NCI-H146 (cell line): ENCODE measurements at places on chromosomes 13 and 19.
A peak's percentile ranks its signal among the peaks of the same experiment; 100 is the strongest.

GRCh38 chr13:41193919-41194824 lies at the start of gene KBTBD7:
Gene KBTBD7, minus strand, starts transcription at chr13:41194569. Its CDS starts 312 bp downstream, at chr13:41194257.
- DNase-seq = peak; percentile 92

GRCh38 chr19:10378124-10378523 lies 2.2 kb downstream of the TYK2 start:
- no peak for DNase-seq

- no peak for DNase-seq
Measured at GRCh38 chr13:85685436-85685835, 113.8 kb downstream of the SLITRK6 start.

GRCh38 chr19:7928334-7928706 lies 2.4 kb upstream of the CTXN1 start:
- DNase-seq = no peak

- DNase-seq = no peak
Measured at GRCh38 chr19:18967358-18968146, 26.5 kb upstream of the HOMER3 start.

- DNase-seq = no peak
Measured at GRCh38 chr13:22162889-22163288, 492.0 kb downstream of the FGF9 start.

DNA sequence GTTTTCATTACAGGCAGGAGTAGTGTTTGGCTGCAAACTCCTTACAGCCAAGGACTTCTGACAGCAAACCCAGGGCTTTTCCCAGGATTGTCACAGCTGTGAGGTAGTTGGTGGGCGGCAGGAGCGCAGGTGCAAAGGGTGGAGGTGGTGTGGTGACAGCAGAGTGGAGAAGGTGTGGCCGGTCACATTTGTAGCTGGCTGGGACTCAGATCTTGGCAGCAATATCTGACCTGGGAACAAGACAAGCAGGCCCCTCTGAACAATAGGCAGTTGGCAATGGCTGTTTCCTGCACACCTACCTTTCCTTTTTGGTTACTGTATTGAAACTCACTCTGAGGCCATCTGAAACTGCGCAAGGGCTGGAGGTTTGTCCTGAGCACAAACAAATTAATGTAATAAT lies 327.3 kb downstream of the COG6 start:
- no peak for DNase-seq

DNA sequence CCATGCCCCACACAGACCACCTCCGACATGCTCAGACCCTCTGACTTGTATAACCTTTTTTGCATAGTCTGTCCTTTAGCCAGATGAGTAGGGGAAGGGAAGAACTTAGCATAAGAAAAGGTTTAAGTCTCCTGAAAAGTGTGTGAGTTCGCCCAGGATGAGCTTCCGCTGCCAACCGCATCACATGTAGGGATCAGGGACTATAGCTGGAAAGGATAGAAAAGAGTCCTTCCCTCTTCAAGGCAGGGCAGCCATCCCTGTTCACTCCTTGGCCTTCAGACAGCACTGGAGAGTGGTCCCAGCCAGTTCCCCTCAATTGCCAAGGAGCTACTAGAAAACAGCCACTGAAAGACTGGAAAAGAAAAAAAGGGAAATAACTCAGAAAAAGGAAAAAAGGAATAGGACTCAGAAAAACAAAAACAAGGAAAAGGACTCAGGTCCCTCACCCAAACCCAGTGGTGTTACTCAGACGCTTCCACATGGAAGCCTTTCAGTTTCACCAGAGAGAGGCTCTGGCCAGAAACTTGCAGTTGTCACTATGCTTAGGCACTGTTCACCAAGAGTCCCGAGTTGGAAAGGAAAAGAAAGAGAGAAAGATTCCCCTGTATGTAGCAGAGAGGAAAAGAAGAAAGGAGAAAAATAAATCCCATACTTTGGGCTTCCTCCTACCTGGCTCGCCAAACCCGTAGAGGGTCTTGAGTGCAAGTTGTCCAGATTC lies 5.6 kb upstream of the TM9SF2 start:
- no peak for DNase-seq

GRCh38 chr13:79119578-79120107 lies 286.4 kb downstream of the RBM26 start:
- no peak for DNase-seq

- DNase-seq = peak; percentile 42
Measured at GRCh38 chr19:39053276-39054090, 21.1 kb upstream of the FBXO27 start.

- DNase-seq = no peak
Measured at GRCh38 chr13:27965343-27965739, 3.8 kb downstream of the CDX2 start.

GRCh38 chr19:39098365-39099269 lies 14.4 kb downstream of the ACP7 start:
- no peak for DNase-seq

GRCh38 chr13:63851526-63851925 lies 2435.9 kb upstream of the PCDH20 start:
- no peak for DNase-seq

GRCh38 chr13:36158611-36159010 lies 27.4 kb upstream of the DCLK1 start:
- no peak for DNase-seq

GRCh38 chr13:105058517-105058916 lies 1476.9 kb downstream of the EFNB2 start:
- no peak for DNase-seq

GRCh38 chr13:61592489-61592888 lies 176.8 kb upstream of the PCDH20 start:
- DNase-seq = no peak

DNA sequence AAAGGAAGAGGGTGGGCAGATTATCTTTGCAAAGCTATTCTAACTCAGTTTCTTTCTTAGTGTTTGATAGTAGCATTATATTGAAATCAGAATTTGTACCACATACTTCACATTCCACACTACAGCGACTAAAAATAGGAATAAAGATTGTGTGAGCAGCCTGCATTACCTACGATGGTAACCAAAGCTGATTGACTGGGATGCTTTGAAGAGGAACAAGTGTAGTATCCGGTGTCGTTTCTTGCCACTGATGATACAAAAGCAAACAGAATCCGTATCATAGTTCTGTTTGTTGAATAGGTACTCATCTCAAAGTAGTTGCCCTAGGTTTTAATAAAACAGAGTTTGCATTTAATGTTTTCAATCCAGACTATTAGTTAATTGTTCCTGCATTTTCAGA lies 51.2 kb downstream of the FLT3 start:
- DNase-seq = no peak

GRCh38 chr13:28559636-28560259 lies 64.8 kb upstream of the FLT1 start:
- DNase-seq = no peak

GRCh38 chr13:40504641-40505040 lies 161.8 kb downstream of the FOXO1 start:
- no peak for DNase-seq

DNA sequence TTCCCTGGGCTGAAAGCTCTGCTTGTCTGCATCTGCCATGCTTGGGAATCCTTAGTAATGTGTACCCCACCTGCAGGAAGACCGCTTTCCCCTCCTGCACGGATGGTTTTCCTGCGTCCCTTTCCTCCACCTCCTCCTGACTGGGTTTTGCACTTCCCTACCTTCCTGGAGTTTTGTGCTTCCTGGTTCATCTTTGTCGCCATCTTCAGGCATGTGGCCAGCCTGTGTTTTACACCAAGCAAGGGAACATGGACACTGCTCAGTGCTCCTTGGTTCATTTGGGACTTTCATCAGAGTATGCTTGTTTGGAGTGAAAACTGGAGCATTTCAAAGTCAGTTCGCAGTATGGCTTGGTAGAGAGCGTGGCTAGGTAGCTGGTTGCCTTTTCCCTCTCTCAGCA lies 30.7 kb downstream of the ERICH6B start:
- no peak for DNase-seq

- DNase-seq = no peak
Measured at GRCh38 chr19:17550076-17550667, 5.3 kb upstream of the COLGALT1 start.

GRCh38 chr13:97234236-97234635 lies 12.1 kb downstream of the MBNL2 start:
- no peak for DNase-seq

GRCh38 chr13:84139561-84140158 lies 257.4 kb upstream of the SLITRK1 start:
- no peak for DNase-seq

GRCh38 chr19:53156850-53157249 lies 2.0 kb downstream of the ZNF347 start:
- DNase-seq = no peak

DNA sequence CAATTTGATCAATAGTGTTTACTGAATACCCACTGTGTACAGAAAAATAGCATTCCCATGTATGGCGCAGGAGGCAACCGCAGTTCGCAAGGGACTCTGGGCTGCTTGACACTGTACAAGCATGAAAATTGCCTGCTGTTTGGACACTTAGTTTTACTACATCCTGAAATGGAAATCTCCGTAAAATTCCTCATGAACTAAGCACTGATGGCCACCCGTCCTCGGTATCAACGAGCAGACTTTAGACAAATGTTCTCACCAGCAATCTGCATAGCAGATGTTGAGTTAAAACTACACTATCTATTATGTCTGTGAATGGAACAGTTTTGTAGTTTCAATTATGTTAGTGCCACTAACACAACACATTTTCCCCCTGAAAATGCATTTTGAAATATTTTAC lies 294.7 kb downstream of the DCLK1 start:
- no peak for DNase-seq

DNA sequence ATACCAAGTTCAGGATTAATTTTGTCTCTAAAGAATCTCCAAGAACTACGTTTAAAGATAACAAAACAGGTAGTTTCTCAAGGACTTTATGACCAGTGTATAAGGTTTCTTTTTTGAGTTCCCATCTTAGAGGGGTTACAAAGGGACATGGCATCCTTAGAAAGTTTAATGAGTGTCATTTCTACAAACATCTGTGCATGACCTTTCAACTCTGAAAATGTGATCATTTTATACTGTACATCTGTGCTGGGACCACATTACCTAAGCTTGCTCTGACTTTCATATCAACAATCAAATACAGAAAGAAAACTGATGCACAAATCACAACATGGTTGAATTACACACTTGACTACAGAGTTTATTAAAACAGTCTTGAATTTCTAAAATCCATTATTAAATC lies 37.1 kb downstream of the KLF12 start:
- no peak for DNase-seq

GRCh38 chr13:37273836-37274235 lies 168.4 kb upstream of the CSNK1A1L start:
- DNase-seq = no peak

DNA sequence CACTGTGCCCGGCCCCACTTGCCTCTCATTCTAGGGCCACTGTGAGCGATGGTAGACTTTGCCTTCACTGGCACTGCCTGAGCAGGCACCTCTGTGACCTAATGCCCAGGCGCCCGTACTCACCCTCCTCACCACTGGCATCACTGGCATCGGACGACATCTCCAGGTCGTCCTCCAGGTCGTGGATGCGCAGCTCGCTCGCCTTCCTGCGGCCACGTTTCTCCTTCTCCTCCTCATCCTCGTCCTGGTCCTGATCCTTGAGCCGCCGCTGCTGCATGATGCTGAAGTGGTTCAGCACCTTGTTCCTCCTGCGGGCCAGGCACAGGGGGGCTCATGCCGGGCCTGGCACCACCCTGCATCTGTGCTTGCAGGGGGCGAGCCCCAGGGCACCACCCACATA lies 7.5 kb upstream of the PSPN start:
- no peak for DNase-seq

DNA sequence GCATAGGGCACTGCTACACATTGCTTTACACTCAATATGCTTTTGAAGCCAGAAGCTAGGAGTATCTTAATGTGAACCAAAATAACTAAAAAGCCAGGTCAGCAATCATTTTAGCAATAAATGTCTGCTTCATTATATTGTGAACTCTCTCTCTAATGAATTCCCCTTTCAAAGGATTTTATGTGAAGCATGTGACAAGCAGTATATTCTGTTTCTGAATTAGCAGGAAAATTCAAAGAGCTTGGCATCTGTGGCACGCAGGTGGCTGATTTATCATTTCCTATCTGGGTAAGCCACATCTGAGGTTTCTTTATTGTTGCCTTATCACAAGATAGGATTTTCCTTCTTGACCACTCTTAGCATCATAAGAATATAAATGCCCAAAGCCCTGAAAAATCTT lies 56.8 kb upstream of the KLF12 start:
- no peak for DNase-seq

DNA sequence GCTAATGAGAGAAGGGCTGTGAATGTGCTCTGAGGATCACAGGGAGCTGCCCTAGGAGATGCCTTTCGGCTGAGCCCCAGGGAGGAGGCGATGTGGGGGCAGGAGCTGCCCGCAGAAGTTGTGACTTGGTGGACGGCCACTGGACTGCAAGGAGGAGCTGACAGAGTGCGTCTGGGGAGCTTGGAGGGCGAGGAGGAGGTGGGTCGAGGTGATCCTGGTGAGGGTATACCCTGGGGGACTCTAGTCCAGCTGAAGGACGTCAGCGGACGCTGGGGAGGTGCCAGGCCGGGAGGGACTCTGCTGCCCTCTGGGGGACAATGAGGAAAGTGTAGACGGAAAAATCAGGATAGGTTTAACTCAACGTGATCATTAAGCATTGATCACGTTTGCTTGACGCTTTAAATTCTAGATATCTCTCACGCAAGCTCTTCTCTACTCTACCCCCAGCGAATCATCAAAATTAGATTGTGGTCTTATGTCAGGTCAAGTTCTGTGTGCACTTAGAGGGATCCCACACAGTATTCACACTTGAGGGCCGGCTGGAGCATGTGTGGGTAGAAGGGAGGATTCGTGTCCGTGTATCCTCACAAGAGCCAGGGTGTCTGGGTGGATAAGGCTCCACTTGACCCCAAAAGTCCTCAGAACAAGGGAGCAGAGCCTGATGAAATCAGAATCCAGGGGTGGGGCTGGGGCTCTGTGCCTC lies 3.3 kb upstream of the CEACAM7 start:
- DNase-seq = peak; percentile 30

DNA sequence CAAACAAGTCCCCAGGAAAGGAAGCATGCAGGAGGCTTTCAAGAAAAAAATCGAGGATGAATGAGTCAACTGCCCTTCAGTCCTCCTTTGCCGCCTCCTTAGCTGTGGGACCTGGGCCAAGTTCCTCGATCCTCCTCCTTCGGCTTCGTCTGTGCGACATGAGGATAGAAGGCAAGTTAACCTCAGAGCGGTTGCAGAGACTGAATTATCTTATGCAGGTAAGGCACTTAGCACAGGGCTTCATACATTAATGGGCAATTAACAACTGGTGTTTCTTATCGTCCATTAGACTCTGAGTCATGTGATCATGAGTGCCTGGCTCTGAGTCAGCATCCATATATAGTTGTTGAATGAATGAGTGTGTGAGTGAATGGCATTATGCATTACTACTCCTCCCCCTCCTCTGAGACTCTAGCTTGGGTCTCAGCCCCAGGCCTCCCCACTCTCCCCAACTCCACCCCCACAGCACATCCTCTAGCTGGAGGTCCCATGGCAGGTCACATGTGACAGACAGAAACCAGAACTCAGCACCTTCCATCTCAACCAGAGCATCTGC lies 1.6 kb upstream of the TTC9B start:
- no peak for DNase-seq

GRCh38 chr19:29479941-29480340 lies 45.9 kb upstream of the VSTM2B start:
- no peak for DNase-seq

DNA sequence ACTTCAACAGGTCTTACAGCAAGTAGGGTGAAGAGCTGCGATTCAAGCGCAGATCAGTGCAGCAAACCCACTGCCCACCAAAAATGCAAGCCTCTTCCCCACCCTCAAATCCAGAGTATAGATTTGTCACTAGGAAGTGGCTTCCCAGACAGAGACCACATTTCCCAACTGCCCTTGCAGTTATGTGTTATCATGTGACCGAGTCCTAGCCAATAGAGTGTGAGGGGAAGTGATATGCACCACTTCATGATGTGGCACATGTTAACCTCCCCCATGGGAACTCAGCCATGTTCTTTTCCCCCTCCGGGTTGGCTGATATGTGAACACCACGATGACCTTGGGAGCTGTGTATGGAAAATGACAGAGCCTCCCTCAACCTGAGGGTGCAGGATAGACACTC lies 50.8 kb downstream of the MBD3L2B start:
- no peak for DNase-seq
